AG04450 (cell line): ENCODE measurements at places on chromosomes 6 and 20. TPM values are rescaled to one million over a fixed set of nuclear protein-coding genes. Genes with fewer than 3 reads are reported as not detected.

GRCh38 chr6:150256618-150257272 is 112.1 kb upstream of the IYD start:
- no peak for DNase-seq

- peak; percentile 67 for DNase-seq
These were observed 87.8 kb downstream of the GMDS start for GRCh38 chr6:2157441-2158127.

- no peak for DNase-seq
These were observed 48.2 kb downstream of the GMDS start for GRCh38 chr6:2197177-2197671.

DNA sequence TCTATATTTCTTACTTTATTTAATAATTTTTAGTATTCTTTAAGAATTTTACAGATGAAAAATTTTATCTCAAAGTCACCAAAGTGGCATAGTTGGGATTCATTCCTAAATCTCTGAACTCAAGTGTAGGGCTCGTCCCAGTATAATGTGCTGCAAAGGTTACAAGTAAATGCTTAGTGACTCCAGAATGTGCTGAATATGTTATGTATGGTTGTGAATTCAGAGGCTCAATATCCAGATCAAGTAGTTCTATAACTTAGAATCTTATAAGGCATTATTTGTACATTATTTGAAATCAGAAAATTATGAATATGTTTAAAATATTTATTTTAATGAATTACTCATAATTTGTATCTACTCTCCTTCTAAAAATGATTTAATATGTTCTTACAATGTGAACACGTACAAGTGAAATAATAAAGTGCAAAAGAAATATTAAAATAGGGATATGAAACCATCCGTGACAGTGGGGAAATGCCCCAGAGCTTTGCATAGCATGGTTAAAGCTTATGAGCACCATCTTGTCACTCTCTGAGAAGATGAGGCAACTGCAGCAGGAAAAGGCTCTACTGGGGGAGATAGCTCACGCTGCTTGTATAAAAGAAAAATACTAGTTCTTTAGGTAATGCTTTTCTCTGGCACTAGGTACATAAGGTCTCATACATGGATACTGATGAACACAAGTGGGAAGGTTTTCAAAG is 259.0 kb downstream of the FOXC1 start:
- no peak for DNase-seq

The ATP9A gene
- polyA plus RNA-seq = 35.3 and 37.1 TPM in 2 replicates

The TMEM151B gene
- polyA plus RNA-seq = not detected in 2 replicates

The MUCL3 gene
- polyA plus RNA-seq = not detected in 2 replicates

The TINAG gene
- not detected in 2 replicates for polyA plus RNA-seq

The WFDC10B gene
- 0.29 TPM in 1 of 2 replicates, not detected in the other for polyA plus RNA-seq

The TTLL9 gene
- not detected in 2 replicates for polyA plus RNA-seq

The TUBB1 gene
- polyA plus RNA-seq = not detected in 2 replicates

The CDSN gene
- not detected in 2 replicates for polyA plus RNA-seq

The CTAGE9 gene
- polyA plus RNA-seq = not detected in 2 replicates
